ENCODE measurements at places on chromosomes 3 and 15.

DNA sequence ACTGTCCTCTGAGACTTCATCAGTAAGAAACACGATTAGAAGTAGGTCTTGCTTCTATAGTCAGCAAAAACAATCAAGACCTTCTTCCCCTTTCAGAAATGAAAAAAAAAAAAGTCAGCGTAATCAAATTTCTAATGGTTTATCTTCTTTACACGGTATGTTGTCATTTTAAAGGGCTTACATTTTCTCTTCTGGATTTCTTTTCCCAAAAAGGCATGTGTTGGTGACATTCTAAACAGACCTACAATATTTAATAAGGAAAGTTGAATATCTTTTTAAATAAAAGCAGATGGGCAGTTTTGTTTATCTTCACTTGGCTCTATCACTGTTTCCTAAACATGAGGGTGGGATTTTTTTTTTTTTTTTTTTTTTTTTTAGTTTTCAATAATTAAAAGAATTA lies 197.3 kb upstream of the ADAMTS9 start:
- no peak for DNase-seq

GRCh38 chr3:192106543-192106942 lies 620.8 kb downstream of the FGF12 start:
- DNase-seq: no peak

DNA sequence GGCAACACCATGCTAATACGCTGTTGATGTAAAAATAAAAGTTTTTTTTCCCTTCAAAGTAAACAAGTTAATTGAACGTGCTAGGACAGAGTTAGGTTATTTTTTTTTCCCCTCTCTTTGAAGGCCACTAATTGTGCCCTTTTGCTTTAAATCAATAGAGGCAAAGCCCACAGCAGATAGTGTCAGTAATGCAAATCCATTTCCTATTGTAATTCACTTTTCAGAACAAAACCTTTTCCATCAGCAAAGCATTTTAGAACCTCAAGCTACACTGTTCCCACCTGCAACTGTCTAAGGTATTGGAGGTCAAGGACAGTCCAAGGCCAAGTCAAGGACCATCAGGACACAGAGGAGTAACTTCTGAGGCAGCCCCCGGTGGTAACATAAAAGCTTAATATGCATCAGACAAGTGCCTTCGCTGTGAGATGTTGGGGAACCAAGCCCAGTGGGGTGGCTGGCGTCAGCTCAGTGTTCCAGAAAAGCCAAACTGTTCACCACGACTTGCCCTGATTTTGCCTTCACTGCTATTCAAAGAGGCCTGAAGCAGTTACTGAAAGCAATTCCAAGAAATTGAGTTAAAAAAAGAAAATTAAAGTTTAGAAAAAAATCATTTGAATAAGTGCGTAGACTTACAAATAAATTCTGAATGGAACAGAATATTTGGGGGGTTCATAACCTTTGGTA lies 65.8 kb upstream of the ICE2 start:
- DNase-seq: no peak

GRCh38 chr15:93372208-93372864 lies 283.3 kb upstream of the RGMA start:
- DNase-seq: no peak

- DNase-seq: no peak
Measured at GRCh38 chr3:67630666-67631362, 23.6 kb downstream of the SUCLG2 start.

GRCh38 chr3:194305356-194306108 lies 45.6 kb downstream of the CPN2 start:
- DNase-seq: no peak

DNA sequence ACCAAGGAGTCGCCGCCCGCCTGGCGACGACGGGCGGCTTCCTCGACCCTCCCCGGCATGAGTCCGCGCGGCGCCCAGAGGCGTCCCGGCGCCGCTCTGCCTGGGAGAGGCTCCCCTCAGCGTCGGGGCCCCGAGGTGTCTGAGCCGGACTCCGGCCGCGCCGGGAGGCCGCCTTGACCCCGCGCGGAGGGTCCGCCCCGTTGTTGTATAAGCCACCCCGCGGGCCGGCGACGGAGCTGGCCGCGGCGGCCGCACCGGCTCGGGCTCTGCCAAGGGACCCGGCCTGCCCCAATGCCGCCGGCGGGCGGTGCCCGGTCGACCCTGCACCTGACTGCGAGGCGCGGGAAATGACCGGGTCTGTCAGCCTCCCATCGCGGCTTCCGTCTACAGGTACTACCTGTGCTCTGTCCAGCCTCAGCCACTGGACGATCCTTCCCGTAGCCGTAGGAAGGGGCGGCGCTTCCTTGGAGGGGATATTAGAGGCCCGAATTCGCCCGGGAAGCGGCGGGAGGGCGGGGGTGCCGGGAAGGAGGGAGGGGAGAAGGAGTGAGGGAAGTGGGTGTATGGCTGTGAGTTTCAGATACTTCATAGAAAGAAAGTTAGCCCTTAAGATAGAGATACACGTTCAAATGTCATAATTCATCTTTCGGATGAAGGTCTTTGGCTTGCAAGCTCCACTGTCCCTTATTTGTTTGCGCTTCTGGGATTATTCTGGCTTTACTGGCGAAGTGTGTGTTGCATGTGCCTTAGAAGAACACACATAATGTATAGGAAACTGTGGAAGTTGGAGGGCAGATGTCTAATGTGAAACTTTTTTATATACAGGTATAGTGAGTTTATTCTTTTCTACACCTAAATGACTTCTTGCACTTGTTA lies 620 bp downstream of the ABHD5 start:
- peak; percentile 15 for DNase-seq

DNA sequence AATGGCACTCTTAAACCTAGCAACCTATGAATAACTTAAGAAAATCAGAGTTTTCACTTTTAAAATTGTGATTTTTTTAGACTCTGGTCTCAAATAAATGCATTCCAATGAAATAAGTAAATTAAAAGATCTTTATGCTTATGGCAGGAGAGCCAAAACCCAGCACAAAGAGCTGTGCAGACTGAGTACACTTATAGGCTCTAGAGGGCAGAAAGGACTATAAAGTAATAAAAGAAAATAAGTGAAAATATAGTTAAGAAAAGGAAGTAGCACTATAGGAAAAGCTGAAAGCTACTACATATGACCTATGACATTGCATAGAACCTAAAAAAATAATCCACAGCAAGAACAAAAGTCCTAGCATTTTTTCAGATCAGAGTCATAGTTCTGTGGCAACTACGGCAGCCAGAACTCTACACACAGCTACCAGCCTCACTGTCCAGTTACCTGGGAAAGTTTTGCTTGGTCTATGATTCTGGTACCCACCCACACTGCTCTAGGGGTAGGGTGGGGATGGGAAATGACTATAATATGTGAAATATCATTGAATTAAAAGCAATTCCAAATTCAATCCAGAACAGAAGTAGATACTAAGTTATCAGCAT lies 30.5 kb downstream of the CLASP2 start:
- DNase-seq: peak; percentile 31

GRCh38 chr3:40120067-40120692 lies 189.3 kb upstream of the EIF1B start:
- no peak for DNase-seq

DNA sequence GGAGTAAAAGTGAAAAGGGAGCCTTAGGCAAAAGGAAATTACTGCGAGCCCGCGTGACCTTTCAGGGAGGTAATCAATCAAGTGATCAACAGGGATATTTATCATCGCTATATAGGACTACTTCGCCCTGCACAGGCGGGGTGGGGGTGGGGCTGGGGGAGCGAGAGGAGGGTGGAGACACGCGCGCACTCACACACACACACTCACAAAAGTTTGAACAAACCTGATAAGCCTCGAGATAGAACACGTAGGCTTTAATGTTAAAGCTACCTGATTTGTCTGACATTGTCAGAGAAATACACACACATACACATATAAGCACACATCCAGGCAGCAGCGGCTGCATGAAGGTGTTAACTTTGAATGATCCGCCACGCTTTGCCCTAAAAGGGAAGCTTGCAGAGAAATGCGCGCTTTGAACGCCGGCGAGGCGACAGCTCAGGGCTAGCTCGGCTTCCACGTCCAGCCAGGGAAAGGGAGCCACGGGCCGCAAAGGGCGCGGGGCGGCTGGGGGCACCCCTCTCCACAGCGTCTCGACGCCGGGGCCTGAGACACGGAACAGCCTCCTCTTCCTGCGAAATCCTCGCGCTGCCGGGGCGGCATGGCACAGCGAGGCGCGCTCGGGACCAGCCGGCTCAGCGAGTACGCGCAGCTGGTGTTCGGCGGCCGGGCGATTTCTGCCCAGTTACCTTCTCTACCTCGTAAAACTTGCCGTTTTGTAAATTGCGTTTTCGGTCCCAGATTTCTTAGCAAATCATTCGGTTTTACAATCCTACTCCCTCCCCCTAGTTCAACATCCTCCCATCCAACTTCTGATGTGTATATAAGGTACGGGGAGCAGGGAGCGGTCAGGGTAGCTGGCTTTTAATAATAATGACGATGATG lies 4.8 kb upstream of the MECOM start:
- no peak for DNase-seq

DNA sequence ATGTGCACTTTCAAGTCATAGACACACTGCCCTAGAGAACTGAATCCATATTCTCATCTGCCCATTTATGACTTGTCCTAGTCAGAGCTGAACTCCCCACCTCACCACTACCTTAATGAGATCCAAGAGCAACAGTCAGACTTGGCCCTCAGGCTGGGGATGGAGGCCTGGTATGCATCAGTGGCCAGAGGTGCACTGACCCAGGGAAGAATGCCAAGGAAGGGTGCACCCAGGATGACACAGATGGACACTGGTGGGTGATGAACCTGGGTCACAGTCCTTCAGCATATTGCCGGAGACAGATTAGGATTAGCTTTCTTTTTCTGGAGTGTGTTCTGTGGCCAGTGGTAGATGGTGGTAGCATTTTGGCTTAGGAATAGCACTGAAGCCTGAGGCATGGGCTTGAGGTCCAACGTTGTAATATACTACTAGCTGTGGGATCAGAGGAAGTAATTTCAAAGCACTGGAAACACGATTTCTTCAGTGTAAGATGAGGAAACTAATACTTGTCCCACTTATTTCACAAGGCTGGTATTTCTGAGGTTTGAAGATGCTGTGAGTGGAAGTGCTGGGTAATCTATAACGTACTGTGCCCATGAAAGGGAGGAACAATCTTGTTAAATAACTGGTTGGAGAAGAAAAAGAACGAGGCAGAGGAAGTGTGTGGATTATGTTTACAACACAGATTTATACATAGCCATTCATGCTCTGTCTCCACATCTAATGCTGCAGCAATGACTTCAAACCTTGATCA lies 265.0 kb downstream of the THRB start:
- DNase-seq: no peak

GRCh38 chr15:51288143-51289065 lies 50.0 kb downstream of the CYP19A1 start:
- DNase-seq: no peak

GRCh38 chr15:44414001-44414400 lies 13.4 kb upstream of the CTDSPL2 start:
- DNase-seq: no peak

GRCh38 chr3:157066335-157067098 lies 93.4 kb downstream of the CCNL1 start:
- DNase-seq: peak; percentile 78

DNA sequence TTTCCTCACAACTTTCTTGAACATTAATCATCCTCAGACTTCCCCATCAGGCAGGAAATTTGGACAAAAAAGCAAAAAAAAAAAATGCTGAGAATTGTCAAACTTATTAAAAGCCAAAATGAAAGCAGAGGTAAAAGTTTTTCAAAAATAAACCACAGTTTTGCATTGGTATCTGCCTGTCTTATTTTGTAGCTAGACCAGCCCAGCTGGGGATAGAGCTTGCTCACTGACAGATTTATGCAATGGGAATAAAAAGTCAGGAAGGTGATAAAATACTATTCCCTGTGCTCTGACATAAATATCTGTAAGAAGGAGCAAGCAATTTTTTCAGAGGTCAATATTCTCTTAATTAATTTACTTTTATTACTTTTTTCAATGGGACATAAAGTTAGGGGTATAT lies 1006.7 kb upstream of the ALCAM start:
- no peak for DNase-seq

GRCh38 chr3:49255112-49255511 lies 21.9 kb downstream of the C3orf62 start:
- DNase-seq: peak; percentile 58

GRCh38 chr3:42102571-42102970 lies 11.4 kb downstream of the TRAK1 start:
- no peak for DNase-seq

DNA sequence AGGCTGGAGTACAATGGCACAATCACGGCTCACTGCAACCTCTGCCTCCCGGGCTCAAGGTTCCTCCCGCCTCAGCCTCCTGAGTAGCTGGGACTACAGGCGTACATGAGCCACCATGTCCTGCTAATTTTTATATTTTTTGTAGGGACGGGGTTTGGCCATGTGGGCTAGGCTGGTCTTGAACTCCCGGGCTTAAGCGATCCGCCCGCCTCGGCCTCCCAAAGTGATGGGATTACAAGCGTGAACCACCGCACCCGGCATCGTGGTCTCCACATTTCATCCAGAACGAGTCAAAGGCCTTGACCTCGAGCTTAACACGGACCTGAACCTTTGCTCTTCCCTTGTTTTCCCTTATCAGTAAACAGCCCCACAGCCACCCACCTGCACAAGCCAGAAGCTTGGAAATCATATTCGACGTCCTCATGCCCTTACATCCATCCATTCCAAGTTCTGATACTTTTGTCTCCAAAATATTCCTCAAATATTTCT lies 1.4 kb upstream of the PTPN23 start:
- no peak for DNase-seq

GRCh38 chr15:52424856-52425431 lies 103.7 kb downstream of the MYO5A start:
- no peak for DNase-seq

DNA sequence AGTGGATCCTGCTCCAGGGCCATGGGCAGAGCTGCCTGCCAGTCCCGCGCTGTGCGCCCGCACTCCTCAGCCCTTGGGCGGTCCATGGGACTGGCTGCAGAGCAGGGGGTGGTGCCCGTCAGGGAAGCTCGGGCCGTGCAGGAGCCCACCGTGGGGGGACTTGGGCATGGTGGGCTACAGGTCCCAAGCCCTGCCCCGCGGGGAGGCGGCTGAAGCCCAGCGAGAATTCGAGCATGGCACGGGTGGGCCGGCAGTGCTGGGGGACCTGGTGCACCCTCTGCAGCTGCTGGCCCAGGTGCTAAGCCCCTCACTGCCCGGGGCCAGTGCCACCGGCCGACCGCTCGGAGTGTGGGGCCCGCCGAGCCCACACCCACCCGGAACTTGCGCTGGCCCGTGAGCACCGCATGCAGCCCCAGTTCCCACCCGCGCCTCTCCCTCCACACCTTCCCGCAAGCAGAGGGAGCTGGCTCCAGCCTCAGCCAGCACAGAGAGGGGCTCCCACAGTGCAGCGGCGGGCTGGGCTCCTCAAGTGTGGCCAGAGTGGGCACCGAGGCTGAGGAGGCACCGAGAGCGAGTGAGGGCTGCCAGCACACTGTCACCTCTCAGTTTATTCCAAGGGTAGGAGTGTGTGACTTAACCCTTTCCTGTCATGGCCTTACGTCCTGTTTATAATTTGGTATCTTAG lies 129.3 kb downstream of the TMEM108 start:
- no peak for DNase-seq

DNA sequence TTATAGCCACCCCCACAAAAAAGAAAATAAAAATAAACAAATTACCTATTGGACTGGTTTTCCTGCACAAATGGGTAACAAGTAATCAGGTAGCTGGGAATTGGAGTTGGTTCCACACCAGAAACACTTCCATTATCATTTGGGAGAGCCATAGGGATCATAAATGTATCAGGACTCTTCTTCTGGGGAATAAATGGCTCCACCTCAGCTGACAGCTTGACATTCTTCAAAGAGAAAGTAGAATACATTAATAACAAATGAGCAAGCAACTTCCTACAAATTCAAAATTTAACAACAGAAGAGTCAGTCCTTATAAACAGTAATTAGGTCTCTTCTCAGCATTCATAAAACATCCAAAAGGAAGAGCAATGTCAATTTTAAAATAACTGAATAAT lies 8.7 kb downstream of the SECISBP2L start:
- no peak for DNase-seq
